Inflammatory macrophage treated with lipopolysaccharide for 4 hours (primary cell): ENCODE measurements at places on chromosomes 2 and 18.
A peak's percentile ranks its signal among the peaks of the same experiment; 100 is the strongest.

- no peak for DNase-seq
These were observed 32.8 kb upstream of the BBS5 start for GRCh38 chr2:169446452-169446851.

DNA sequence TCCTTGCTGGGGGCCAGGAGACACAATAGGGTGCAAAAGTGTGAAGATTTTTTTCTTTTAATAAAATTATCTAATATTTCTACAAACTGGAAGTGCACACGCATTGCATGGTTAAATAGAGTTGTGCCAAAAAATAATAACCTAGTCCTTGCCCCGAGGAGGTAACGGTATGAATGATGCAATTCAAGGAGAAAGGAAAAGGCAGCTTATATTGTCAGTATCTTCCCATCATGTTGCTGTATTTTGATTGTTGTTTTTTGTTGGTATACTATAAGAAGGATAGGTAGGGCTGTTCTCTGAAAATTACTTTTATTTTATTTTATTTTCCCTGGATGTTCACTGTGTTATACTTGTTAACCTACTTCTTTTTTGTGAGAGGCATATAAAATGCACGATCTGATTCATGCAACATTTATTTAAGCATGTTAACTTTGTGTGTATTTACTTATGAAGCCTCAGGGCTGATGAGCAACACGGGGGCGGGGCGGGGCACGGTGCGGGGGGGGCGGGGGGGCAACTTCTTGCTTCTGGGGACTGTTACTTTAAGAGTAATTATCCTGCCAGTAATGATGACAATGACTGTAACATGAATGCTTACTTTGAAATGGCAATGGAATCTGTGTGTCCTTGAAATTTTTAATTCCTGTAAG lies 118.6 kb downstream of the AQP4 start:
- DNase-seq: no peak

GRCh38 chr2:104415284-104415683 lies 438.6 kb upstream of the POU3F3 start:
- DNase-seq: no peak

DNA sequence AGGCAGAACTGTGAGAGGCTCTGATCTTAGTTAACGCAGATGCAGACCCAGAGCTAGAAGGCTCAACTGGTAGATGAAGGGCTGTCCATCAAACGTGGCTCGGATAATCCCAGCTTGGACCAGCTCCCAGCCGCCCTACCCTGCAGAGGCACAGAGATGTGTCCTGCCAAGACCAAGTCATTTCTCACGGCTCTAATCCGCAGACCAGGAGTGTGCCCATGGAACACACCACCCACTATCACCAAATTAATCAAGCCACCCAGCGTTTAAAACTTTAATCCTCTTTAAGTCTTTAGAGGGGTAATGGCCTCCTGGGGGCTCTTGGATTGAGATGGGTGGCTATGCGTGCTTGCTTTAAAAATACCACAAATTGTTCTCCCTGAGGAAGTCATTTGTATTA lies 17.5 kb downstream of the LYPD1 start:
- no peak for DNase-seq

GRCh38 chr2:27754138-27754588 lies 17.4 kb upstream of the MRPL33 start:
- DNase-seq: peak; percentile 78

GRCh38 chr2:237441605-237442274 lies 27.8 kb upstream of the COL6A3 start:
- DNase-seq: no peak

GRCh38 chr2:189595417-189595816 lies 14.8 kb upstream of the SLC40A1 start:
- DNase-seq: no peak

DNA sequence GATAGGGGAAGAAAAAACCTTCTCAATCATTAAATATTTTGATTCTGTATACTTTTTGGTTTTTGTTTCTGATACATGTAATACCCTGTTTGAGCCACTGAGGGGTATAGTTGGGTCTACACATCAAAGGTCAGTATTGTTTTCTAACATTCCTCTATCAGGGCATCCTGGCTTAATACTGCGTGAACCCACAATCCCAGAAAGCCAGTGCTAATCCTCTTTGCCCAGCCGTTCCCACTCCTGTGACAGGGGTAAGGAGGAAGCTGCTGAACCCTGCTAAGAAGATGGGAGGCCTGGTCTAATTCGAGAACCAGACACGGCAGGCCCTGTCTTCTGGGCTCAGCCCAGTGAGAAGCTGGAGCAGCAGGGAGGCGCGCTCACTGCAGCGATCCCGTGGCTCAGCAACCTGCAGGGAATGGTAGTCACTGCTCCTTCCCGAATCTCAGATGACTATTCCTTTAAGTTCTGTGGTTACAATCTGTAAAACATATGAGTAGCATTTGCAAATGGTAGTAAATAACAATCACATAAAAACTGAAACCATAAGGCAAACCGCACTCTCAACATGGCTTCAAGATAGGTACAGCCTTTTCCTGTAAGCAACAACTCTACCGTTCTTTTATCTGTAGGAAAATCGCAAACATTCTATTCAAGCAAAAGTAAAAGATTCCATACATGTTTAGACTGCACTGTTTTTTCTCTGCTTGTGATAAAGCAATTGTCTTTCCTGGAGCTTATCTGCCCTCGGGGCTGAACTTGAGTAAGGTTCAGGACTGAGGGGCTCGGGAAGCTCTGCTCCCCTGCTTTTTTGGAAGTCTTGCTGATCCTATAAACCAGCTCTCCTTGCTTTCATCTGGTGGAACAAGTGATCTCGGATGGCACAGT lies 87.0 kb downstream of the EPB41L3 start:
- peak; percentile 52 for DNase-seq

GRCh38 chr2:10494351-10495066 lies 46.4 kb upstream of the ODC1 start:
- no peak for DNase-seq

DNA sequence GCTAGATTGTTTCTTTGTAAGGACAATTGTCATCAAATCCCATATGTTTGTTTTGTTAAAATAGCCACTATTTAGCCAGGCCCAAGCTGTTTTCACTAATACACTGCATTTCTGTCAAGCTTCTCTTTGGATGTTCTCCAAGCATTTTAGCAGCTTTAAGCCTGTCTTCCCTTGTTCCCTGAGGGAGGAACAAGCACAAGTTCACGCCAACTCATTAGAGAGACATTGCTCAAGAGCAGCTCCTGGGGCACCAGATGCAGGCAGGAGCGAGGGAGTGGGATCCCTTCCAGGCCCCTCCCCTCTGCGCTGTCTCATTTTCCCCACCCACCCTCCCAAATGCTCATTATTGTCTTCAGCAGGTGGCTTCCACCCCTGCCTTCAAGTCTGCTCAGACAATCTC lies 32.6 kb upstream of the PPP3R1 start:
- peak; percentile 28 for DNase-seq
